ENCODE measurements at places on chromosomes 7 and 10. TPM values are rescaled to one million over a fixed set of nuclear protein-coding genes. Genes with fewer than 3 reads are reported as not detected.
A peak's percentile ranks its signal among the peaks of the same experiment; 100 is the strongest.

- no peak for DNase-seq
Measured at GRCh38 chr10:65838811-65839210, 1087.0 kb upstream of the LRRTM3 start.

The TUBAL3 gene
- total RNA-seq, result not detected

DNA sequence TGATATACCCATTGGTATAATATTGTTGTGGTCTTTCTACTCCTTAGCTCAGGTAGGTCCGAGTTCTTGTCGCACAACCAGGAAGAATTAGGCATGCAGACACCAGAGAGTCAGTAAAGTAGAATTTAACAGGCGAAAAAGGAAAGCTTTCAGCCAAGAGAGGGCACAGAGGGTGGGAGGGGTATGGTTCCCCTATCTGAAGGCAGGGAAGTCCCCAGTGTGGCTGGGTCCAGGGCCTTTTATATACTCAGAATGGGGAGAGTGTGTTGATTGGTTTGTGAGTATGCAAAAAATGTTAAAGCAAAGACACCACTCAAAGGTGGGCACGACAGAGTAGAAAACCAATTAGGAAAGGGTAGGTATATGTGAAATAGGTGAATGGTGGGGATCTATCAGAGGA lies 53.9 kb downstream of the IMMP2L start:
- DNase-seq, result no peak

GRCh38 chr10:24215603-24216002 lies 6.7 kb downstream of the KIAA1217 start:
- no peak for DNase-seq

The SEMA4G gene
- total RNA-seq, result 15.9 TPM

DNA sequence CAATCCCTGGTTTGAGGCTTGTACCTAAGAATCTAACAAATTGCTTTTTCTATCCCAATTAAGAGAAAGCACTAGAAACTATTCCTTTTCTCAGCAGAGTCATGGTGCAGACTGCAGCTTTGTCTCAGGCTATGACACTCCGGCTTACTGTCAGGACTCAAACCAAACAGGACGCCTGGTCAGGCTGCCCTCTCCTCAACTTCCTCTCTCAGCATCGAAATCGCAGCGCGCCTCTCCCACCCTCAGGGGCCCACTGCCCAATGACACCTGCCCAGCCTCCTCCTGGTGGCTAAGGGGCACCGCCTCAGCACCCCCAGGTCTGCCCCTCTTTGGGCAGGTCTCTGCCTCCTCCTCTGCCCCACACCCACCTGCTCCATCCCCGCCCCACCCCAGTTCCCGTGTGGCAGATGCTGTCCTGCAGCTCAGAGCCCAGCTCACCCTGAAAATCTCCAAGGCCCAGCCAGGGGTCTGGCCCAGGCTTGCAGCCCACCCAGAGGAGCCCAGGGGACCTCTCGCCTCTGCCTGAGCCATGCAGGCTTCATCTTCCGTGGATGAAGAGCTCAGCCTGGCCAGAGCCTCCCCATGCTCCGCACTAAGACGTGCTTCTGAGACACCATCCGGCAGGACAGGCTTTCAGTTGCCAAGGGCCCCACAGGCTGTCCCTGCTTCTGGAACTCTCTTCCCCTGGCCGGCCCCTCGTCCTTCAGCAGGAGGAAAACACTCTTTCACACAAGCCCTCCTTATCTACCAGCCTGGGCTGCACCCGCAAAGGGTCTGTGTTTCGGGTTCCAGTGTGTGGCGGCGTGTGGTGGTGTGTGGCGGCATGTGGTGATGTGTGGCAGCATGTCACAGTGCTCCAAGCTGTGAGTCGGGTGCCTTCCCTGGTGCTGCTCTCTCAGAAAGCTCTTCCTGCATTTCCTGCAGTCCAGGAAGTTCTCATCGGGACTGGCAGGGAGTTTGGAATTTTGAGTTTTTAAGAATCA lies 16.4 kb upstream of the PTPRN2 start:
- DNase-seq, result no peak

GRCh38 chr10:118939211-118940007 lies 90.1 kb upstream of the NANOS1 start:
- DNase-seq, result no peak

The SSC4D gene
- not detected for total RNA-seq

The FRG2B gene
- total RNA-seq, result not detected

DNA sequence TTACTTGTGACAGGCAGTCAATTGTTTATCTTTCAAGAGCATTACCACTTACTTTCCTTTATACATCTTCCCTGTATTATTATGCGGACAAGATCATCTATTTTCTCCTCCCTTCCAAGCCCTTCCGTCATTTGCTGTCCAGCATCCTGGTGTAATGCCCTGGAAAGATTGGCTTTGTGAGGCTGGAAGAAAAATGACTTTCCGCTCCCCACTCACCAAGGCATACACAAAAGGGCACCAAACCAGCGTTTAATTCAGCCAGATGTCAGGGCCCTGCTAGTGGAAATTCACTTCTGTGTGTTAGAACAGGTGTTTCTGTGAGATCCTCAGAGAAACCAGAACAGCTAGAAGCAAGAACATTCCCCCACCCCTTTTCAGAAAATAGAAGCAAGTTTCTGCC lies 128.1 kb upstream of the NANOS1 start:
- no peak for DNase-seq

DNA sequence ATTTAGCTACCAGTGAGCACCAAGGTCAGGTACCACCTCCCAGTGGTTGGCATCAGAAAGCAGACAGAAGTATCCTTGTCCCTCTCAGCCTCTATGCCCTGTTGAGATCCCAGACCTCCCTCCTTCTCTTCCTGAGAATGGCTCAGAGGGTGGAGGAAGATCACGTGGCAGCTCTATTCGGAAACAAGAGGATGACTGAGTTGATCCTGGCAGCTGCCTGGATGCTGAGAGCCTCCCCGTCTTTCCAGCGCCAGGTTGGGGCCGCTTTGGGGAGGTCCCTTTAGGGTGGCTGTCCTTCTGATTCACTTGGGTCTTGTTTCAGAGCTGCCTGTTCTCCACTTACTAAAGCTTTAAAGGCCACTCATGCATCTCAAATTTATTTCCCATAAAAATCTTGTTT lies 36.9 kb upstream of the NPFFR1 start:
- no peak for DNase-seq

The ABCC2 gene
- 1.2 TPM for total RNA-seq

The PFKFB3 gene
- 273 TPM for total RNA-seq

DNA sequence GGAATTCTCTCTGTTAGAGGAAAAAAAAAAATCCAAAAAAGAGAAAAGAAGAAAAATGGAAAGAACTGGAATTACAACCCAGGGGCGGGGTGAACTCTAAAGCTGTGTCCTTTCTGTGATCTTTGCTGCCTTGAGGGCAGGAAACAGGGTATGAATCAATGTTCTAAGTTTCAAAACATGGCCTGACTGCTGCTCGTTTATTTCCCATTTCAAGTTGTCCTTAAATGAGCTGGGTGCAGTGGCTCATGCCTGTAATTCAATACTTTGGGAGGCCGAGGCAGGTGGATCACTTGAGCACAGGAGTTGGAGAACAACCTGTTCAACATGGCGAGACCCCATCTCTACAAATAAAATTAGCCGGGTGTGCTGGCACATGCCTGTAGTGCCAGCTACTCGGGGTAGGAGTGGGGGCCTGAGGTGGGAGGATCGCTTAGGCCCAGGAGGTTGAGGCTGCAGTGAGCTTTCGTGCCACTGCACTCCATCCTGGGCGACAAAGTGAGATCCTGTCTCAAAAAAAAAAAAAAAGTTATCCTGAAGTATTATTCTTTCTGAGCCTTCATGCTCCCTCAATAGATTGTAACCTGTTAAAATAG lies 24.7 kb upstream of the TFAM start:
- no peak for DNase-seq

The OIT3 gene
- total RNA-seq, result 1.4 TPM

DNA sequence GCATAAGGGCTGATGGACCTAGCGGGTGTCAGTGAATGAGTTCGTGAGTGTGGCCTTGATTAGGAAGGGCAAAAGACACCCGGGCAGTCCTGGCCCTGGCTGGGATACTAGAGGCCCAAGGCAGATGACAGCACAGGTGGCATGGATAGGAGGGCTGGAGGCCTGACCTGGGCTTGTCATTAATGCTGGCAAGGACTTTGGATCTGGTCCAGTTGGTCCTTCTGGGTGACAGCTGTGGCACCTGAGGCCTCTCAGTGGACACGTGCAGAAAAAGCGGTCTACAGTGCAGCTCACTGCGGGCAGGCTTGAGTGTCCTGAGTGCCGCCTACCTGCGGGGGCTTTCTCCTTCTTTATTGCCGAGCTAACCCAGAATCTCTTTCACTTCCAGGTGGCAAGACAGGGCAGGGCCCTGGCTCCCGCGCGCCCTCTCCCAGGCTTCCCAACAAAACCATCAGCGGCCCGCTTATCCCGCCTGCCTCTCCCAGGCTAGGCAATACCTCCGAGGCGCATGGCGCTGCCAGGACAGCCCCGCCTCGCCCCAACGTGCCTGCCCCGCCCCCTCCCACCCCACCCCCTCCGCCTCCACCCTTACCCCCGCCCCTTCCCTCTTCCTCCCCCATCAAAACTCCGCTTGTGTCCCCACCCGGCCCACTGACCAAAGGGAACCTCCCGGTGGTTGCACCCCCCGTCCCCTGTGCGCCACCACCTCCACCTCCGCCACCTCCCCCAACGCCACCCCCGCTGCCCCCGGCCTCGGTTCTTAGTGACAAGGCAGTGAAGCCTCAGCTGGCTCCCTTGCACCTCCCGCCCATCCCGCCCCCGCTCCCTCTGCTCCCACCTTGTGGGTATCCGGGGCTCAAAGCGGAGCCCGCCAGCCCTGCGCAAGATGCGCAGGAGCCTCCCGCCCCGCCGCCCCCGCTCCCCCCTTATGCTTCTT lies 77.4 kb downstream of the WIPF3 start:
- DNase-seq, result no peak

DNA sequence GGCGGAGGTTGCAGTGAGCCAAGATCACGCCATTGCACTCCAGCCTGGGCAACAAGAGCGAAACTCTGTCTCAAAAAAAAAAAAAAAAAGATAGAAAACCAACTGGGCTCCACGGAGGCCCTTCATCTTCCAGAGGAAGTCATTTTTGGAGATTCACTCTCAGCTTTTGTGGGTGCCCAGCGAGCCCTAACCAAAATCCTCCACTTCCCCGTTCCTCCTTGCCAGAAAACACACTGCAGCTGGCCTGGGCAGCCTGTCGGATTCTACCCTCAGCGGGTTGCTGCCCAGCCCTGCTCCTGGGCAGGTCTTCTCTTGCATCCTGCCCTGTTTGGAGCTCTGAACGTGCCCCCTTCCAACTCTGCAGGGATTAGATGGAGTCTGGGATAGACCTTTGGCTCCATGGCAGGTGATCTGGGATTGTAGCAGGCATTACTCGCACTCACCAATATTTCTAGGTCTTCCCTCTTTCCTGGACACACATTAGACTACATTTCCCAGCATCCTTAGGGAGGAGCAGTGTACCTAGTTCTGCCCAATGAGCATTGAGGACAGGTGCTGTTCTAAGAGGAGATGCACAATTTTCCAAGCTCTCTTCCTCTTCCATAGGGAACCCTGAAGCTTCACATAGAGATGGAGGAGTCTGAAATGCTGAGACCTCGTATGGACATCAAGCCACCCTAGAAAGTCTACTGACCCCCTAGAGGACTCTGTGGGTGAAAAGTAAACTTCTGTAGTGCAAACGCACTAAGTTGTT lies 4.6 kb downstream of the GRID2IP start:
- DNase-seq, result no peak

GRCh38 chr10:7486528-7486927 lies 75.7 kb upstream of the SFMBT2 start:
- no peak for DNase-seq

The OR6B1 gene
- total RNA-seq, result not detected

DNA sequence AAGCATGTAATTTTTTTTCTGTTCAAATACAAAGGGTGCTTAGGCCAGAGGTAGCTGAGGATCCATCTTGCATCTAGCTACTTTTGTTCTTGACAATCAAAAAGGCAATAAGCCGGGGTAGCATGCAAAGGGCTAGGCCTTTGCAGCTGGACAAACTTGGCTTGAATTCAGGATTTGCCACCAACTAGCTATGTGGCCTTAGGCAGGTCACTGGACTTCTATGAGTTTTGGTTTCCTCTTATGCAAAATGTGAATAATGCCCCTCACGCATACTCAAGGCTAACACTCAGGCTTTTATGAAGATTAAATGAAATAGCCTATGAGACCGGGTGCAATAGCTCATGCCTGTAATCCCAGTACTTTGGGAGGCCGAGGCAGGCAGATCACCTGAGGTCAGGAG lies 19.3 kb downstream of the GFRA1 start:
- no peak for DNase-seq

DNA sequence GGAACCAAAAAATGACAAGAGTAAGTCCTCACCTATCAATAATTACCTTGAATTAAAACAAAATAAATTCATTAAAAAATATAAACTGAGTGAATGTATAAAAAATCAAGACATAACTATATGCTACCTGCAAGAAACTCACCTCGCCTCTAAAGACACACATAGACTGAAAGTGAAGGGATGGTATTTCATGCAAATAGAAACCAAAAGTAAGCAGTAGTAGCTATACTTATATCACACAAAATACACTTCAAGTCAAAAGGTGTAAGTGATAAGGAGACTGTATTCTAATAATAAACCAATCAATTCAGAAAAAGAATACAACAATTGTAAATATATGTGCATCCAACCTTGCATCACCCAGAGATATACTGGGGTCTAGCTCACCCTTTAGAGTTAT lies 332.6 kb downstream of the SH2D4B start:
- no peak for DNase-seq

The NFE2L3 gene
- total RNA-seq, result 108 TPM

GRCh38 chr7:128421384-128421783 lies 11.6 kb upstream of the IMPDH1 start:
- no peak for DNase-seq

DNA sequence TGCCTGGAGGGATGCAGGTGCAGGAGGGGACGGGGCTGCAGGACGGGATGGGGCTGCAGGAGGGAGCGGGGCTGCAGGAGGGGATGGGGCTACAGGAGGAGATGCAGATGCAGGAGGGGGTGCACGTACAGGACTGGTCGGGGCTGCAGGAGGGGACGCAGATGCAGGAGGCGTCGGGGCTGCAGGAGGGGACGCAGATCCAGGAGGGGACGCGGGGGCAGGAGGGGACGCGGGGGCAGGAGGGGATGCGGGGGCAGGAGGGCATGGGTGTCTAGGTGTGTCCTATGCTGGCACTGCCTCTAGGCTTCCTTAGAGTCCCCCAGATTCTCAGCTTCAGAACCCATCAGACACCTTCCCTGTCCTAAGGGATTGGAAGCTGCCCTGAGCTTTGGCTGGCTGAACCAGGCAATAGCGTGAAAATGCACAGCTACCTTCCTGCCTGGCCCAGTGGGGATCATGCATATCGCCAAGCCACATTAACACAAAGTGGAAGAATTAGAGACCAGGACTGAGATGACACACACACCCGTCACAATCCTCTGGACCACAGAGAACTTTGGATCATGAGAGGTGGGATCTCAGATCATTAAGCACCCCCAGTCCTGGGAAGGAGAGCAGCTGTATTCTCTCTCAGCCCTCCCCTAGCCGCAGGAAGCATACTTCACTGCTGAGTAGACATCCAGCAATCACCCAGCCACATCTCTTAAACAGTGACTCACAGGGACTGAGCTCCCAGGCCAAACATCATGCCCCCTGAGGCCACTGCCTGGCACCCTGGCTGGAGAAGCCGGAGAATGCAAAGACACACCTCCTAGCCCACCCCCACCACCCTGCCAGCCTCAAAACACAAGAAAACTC lies 67.3 kb downstream of the VWA2 start:
- peak; percentile 4 for DNase-seq
